ENCODE measurements at places on chromosomes 3 and 15.

DNA sequence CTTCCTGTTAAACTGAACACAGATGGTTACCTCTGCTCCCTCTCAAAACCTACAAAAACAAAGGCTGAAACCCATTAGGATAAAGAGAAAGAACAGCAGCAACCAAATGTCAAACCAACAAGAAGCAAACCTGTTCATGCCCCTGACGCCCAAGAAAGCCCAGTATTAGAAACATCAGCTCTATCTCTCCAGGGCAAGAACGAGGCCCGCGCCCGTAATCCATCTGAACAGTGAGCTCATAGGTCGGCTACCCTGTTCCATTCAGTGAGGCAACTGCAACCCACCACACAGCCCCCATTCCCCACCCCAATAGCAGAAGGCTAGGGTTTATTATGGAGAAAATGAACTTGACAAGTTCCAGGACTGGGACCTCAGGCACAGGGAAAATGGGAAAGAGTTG is 10.0 kb downstream of the LSG1 start:
- no peak for DNase-seq

DNA sequence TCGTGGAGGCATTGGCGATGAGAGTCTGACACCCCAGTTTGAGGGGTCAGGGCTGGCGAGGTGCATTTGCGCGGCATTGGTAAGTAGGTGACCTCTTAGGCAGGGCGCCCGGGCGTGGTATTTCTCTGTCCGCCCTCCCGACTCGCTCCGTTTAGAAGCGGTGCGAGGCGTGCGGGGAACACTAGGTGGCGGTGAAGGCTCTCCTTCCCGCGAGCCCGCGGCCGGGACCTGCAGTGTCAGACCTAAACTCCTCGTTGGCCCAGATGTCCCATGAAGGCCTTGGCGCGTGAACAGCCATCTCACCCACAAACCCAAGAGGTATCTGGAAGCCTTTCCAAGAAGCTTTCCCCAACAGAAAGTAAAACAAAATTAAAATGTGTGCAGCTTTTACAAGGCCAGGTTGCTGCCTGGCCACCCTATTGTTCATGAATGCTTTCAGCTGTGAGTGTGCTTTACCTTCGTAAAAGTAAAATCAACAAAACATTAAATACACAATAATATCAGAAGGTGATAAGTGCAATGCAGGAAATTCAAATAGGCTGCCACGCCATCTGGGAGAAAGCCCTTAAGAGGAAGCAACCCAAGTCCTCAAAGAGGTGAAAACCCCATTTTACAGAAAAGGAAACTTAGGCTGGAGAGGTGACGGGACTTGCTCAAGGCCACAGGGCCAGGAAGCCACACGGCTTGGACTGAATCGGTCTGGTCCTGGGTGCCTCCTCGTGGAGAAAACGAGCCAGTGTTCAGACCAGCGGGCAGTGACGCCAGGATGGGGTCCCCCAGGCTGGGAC is 120.3 kb downstream of the ETFA start:
- peak; percentile 79 for DNase-seq

- no peak for DNase-seq
Measured at GRCh38 chr3:13111173-13111872, 38.1 kb upstream of the IQSEC1 start.

- DNase-seq = no peak
Measured at GRCh38 chr3:172814738-172815137, 64.2 kb downstream of the ECT2 start.

GRCh38 chr3:185065059-185065458 is 87.8 kb downstream of the C3orf70 start:
- no peak for DNase-seq

- DNase-seq = peak; percentile 61
Measured at GRCh38 chr3:71048948-71049347, 534.6 kb downstream of the FOXP1 start.

- DNase-seq = no peak
Measured at GRCh38 chr15:51244423-51244869, 94.0 kb downstream of the CYP19A1 start.

DNA sequence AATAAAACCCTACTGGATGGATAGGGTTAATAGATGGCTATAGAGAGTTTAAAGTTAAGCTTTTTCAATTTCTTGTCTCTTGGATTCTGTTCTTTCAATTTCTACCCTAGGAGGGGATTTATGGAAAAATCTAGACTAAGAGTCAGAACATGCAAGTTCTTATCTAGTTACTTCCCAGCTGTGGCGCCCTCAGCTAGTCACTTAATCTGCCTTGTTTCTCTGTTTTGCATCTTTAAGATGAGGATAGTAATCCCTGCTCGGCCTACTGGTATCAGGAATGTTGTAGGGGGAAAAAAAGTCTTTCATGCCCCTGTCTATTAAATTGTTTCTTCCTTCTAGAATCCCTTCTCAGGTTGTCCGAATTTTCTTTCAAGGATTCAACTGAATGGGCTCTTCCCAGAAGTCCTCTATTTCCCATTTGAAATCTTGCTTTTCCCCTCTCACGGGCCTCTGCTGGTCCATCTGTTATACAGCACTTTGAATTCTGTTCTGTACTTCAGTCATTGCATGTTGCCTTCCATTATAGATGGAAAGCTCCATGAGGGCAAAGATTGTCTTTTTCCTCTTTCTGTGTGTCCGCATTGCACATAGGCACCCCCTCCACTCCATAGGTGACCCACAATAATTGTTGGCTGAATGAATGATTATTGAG is 4.4 kb downstream of the KCTD6 start:
- no peak for DNase-seq

Data from SJSA1 (cell line).